Spinal cord (tissue), 10 donors: ENCODE measurements at places on chromosomes 6 and 20. TPM values are rescaled to one million over a fixed set of nuclear protein-coding genes. Genes with fewer than 3 reads are reported as not detected.
A peak's percentile ranks its signal among the peaks of the same experiment; 100 is the strongest.

The SLC17A9 gene
- total RNA-seq: 1.7 TPM

The SLC22A2 gene
- total RNA-seq: 39.2 TPM

The NQO2 gene
- 12.2 TPM for total RNA-seq

The TAGAP gene
- total RNA-seq: 3.3 TPM

The NR2E1 gene
- total RNA-seq: 0.83 TPM

The PLCB1 gene
- 42.9 TPM for total RNA-seq

The ZNF165 gene
- total RNA-seq: 1.7 TPM

The DYNLT1 gene
- total RNA-seq: 68.5 TPM

The MMP24 gene
- 24.2 TPM for total RNA-seq

The EBF4 gene
- total RNA-seq: 17.4 TPM

The HLA-DMB gene
- 13.7 TPM for total RNA-seq

GRCh38 chr6:96611342-96611991 lies 48.5 kb downstream of the FHL5 start:
- no peak for DNase-seq
- no peaks in the 10 kb centered on the region for H3K36me3 ChIP-seq
- no peaks in the 10 kb centered on the region for H3K27me3 ChIP-seq
- H3K4me1 ChIP-seq: no peaks in the 10 kb centered on the region
- no peak overlapping the region for H3K4me3 ChIP-seq

DNA sequence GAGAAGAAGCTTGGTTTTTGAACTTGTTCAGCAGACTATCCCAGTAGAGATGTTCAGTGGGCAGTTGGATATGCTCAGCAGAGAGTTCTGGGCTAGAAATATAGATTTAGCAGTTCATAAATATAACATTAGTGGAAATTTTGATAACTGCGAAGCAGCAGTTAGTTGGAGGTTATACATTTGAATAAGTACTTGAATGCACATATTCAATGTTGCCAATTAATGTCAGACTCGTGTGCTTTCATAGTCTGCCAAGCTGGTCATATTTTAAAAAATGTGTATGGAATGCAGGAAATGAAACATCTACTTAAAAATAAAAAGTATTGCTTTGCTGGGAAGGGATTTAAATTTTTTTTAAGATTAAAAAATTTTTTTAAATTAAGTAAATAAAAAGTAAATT lies 92.5 kb upstream of the E2F3 start:
- no peaks in the 10 kb centered on the region for H3K27me3 ChIP-seq
- H3K27ac ChIP-seq: no peak overlapping the region
- no peak overlapping the region for H3K4me3 ChIP-seq
- H3K36me3 ChIP-seq: no peaks in the 10 kb centered on the region
- no peaks in the 10 kb centered on the region for H3K4me1 ChIP-seq

GRCh38 chr6:17504005-17504404 lies 96.1 kb upstream of the FAM8A1 start:
- no peak overlapping the region for H3K27ac ChIP-seq
- no peaks in the 10 kb centered on the region for H3K27me3 ChIP-seq
- no peaks in the 10 kb centered on the region for H3K4me1 ChIP-seq

- H3K27ac ChIP-seq: no peak overlapping the region
- no peak for DNase-seq
- no peaks in the 10 kb centered on the region for H3K27me3 ChIP-seq
- peaks cover 4% of the 10 kb centered on the region for H3K4me1 ChIP-seq
- H3K36me3 ChIP-seq: no peaks in the 10 kb centered on the region
Measured at GRCh38 chr6:47070461-47070860, 28.3 kb upstream of the ADGRF1 start.

GRCh38 chr20:50575865-50576720 lies 65.9 kb downstream of the PTPN1 start:
- peaks cover 58% of the 10 kb centered on the region for H3K36me3 ChIP-seq
- H3K4me3 ChIP-seq: no peak overlapping the region
- H3K4me1 ChIP-seq: peaks cover 33% of the 10 kb centered on the region

DNA sequence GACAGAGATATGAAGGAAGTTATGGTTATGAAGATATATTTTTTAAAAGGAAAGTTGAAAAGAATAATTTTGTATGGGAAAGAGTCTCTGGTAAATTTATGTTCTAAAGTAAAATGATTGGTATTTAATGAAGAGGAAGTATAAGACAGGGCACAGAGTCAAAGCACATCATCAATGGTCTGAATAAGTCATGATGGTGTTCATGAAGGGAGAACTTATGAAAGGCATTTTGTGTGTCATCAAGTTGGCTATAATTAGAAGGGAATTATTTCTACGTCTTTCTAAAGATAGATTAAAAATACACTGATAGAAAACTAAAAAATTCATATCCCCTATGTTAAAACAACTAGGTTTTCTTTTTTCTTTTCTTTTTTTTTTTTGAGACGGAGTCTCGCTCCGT lies 21.4 kb upstream of the SNAI1 start:
- no peaks in the 10 kb centered on the region for H3K4me1 ChIP-seq
- no peaks in the 10 kb centered on the region for H3K27me3 ChIP-seq
- H3K4me3 ChIP-seq: no peak overlapping the region
- no peak overlapping the region for H3K27ac ChIP-seq
- H3K36me3 ChIP-seq: peaks cover 10% of the 10 kb centered on the region
- no peak for DNase-seq

DNA sequence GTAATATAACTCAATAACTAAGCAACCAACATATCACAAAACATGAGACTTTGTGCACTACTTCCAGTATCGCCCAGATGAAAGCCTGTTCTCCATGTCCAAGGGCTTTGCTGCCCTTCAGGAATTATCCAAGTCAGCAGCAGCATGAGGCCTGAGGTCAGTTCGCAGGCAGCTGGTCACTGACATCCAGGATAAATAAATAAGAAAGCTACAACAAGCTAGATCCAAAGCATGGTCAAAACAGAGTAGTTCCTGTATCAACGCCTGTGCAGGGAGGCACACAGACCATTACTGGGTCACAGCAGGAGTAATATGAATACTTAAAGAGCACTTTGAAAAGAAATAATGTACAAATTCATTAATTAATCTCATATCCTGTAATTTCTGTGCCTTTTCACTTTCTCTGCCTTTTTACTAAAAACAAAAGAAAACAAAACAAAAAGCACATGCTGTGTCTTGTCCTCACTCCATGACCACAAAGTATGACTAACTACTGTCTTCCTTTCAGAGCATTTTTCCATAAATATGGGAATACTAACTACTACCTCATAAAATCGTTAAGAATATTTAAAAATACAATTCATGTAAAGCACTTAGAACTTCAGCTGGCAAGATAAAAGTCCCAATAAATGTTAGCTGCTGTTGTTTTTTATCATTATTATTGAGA lies 374.9 kb upstream of the IRAK1BP1 start:
- no peaks in the 10 kb centered on the region for H3K36me3 ChIP-seq
- DNase-seq: peak; percentile 36
- no peaks in the 10 kb centered on the region for H3K4me1 ChIP-seq

DNA sequence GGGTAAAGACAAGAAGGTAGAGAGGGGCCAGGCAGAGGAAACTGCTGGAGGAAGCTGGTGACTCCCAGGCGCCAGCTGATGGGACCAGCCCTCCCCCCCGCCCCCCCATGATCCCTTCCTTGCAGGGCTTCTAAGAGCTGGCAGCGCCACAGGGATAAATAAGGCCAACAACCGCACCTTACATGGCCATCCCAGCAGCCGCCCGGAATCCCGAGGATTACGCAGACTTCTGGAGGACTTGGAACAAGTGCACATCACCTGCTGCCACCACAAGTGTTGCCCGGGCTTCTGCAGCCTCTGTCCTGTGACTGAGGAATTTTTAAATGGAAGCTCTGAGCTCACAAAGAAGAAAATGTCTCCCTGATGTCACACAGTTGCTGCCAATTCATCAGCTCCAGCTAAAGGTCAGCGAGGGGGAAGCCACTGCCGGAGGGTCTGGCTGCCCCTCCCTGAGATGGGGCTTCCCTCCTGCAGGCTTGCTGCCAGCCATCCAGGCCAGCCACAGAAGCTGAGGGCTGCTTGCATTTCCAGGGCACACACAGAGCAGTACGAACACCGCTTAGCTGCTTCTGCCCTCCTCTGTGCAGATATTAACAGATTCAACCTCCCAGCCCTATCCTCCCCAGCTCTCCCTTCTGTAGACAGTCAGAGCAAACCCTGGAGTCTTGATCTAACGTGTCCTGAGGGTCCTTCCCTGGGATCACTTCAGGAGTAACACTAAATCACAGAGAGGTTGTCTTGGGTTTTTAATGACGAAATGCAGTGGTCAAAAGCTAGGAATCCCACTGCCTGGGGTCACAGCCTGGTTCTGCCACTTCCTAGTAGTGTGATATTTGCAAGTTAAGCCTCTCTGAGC lies 38.6 kb upstream of the PIM1 start:
- H3K4me3 ChIP-seq: no peak overlapping the region
- peak overlapping the region; percentile 80 for H3K27ac ChIP-seq
- no peaks in the 10 kb centered on the region for H3K27me3 ChIP-seq
- peaks cover 25% of the 10 kb centered on the region for H3K4me1 ChIP-seq

GRCh38 chr6:103273048-103273447 lies 1586.7 kb downstream of the HACE1 start:
- H3K4me3 ChIP-seq: no peak overlapping the region
- peak; percentile 91 for DNase-seq
- no peaks in the 10 kb centered on the region for H3K36me3 ChIP-seq
- no peaks in the 10 kb centered on the region for H3K27me3 ChIP-seq
- no peaks in the 10 kb centered on the region for H3K4me1 ChIP-seq

GRCh38 chr6:160353950-160354496 lies 5.8 kb downstream of the SLC22A3 start:
- DNase-seq: no peak
- no peak overlapping the region for H3K4me3 ChIP-seq
- H3K4me1 ChIP-seq: peaks cover 13% of the 10 kb centered on the region

- H3K27ac ChIP-seq: no peak overlapping the region
- no peaks in the 10 kb centered on the region for H3K27me3 ChIP-seq
- H3K4me3 ChIP-seq: no peak overlapping the region
- H3K36me3 ChIP-seq: no peaks in the 10 kb centered on the region
- H3K4me1 ChIP-seq: no peaks in the 10 kb centered on the region
Measured at GRCh38 chr20:1060985-1061384, 57.4 kb upstream of the PSMF1 start.

GRCh38 chr6:72699159-72699558 lies 77.3 kb downstream of the KCNQ5 start:
- no peaks in the 10 kb centered on the region for H3K4me1 ChIP-seq
- DNase-seq: no peak
- H3K27me3 ChIP-seq: no peaks in the 10 kb centered on the region
- no peaks in the 10 kb centered on the region for H3K36me3 ChIP-seq

GRCh38 chr6:5213836-5214235 lies 46.9 kb downstream of the LYRM4 start:
- DNase-seq: no peak
- H3K36me3 ChIP-seq: peaks cover 8% of the 10 kb centered on the region
- no peak overlapping the region for H3K4me3 ChIP-seq
- peaks cover 8% of the 10 kb centered on the region for H3K4me1 ChIP-seq
- no peaks in the 10 kb centered on the region for H3K27me3 ChIP-seq

DNA sequence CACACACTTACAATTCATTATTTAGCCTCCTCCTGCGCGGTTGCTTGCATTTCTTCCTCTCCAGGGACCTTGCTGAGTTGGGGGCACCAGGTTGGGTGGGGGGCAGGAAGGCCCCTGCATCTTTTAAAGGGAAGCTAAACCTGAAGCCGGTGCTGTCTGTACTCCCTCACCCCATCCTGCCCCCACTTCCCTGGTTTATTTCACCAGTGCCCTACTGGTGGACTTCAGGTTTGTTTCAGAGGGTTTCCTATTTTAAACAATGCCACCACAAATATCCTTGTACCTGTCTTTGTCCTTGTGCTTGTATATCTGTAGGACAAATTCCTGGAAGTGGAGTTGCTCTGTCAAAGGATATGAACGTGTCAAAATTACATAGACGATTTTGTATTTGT lies 21.0 kb downstream of the PTK7 start:
- H3K4me3 ChIP-seq: no peak overlapping the region
- no peaks in the 10 kb centered on the region for H3K27me3 ChIP-seq
- H3K36me3 ChIP-seq: no peaks in the 10 kb centered on the region
- peak overlapping the region; percentile 70 for H3K27ac ChIP-seq
- H3K4me1 ChIP-seq: peaks cover 26% of the 10 kb centered on the region

DNA sequence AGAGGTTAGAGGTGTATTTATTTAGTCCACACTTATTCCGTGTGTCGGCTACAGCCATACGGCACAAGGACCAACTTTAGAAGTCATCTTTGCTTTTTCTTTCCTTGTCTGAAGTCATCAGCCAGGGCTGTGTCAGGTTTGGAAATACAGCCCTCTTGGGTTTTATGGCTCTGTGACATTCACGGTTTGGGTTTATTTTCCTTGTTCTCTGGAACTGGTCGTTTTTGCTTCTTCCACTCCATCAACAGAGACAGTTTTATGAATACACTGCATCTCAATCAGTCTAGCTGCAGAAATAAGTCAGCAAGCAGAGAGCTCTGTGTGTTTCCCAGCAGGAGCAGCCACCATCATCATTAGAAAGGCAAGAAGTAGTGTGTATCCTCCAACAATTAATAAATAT lies 132.5 kb downstream of the TBC1D7 start:
- H3K36me3 ChIP-seq: no peaks in the 10 kb centered on the region
- no peak for DNase-seq
- H3K27ac ChIP-seq: no peak overlapping the region
- no peaks in the 10 kb centered on the region for H3K4me1 ChIP-seq
- H3K27me3 ChIP-seq: no peaks in the 10 kb centered on the region
- no peak overlapping the region for H3K4me3 ChIP-seq

DNA sequence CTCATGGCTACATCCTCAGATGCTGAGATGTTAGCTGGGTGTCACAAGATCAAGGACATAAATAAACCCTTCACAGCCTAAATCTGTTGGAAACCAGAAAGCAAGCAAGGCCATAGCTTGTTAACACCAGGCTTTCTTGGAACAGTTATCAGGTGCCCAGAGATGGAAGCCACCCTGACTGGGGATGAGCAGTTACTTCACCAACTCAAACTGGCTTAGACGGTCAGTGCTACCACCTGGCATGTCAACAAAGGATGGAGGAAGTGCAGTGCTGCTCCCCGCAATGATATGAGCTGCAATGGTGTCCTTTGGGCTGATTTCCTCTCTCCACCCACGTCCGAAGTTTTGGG lies 28.9 kb upstream of the SMIM29 start:
- no peaks in the 10 kb centered on the region for H3K27me3 ChIP-seq
- peaks cover 8% of the 10 kb centered on the region for H3K36me3 ChIP-seq
- no peak overlapping the region for H3K27ac ChIP-seq
- H3K4me1 ChIP-seq: no peaks in the 10 kb centered on the region
- DNase-seq: no peak

GRCh38 chr6:74439123-74439811 lies 743.3 kb downstream of the CD109 start:
- DNase-seq: no peak
- no peak overlapping the region for H3K27ac ChIP-seq
- H3K27me3 ChIP-seq: no peaks in the 10 kb centered on the region
- no peaks in the 10 kb centered on the region for H3K36me3 ChIP-seq
- no peaks in the 10 kb centered on the region for H3K4me1 ChIP-seq

GRCh38 chr6:44849806-44850205 lies 462.3 kb downstream of the CDC5L start:
- H3K4me1 ChIP-seq: no peaks in the 10 kb centered on the region
- H3K27ac ChIP-seq: no peak overlapping the region
- no peaks in the 10 kb centered on the region for H3K36me3 ChIP-seq
- no peak for DNase-seq

GRCh38 chr6:163281634-163282033 lies 132.9 kb upstream of the QKI start:
- no peak overlapping the region for H3K27ac ChIP-seq
- DNase-seq: no peak
- no peaks in the 10 kb centered on the region for H3K27me3 ChIP-seq
